ENCODE measurements at places on chromosomes 4 and X. TPM values are rescaled to one million over a fixed set of nuclear protein-coding genes. Genes with fewer than 3 reads are reported as not detected.

DNA sequence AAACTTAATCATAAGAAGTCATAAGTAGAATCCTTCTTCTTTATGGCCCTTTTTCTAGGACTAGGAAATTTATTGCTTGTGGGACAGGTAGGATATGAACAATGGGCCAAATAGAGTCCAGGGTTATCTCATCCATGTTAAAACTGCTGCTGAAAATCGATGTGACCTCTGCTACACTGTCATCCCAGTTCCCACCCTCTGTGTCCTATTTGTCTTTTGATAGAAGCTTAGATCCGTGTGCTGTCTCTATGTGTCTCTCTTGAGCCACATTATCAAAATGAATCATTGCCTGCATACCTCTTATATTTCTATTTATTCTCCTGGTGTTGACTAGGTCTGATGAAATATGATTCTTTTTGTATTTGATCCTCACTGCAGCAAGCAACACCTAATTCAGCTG lies 661.4 kb downstream of the DACH2 start:
- no peak for DNase-seq

DNA sequence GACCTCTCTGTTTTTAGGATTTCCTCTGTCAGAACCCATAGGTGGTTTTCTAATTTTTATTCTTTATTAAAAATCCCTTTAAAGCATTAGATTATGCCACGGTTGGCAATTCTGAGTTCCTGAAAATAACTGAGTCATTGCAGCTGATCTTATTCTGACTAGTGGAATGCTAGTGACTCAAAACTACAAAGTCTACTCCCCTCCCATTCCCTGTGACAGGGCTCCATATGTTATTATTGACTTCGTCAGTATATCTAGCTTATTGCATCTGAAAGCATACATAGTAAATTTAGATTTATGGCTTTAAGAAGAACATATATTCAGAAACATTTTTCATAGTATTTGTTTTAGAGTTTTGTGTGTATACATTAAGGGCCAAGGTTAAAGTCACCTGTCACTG lies 38.5 kb downstream of the HERC3 start:
- DNase-seq: no peak

- DNase-seq: no peak
Observed at GRCh38 chr4:165184220-165184619, 23.1 kb upstream of the KLHL2 start.

DNA sequence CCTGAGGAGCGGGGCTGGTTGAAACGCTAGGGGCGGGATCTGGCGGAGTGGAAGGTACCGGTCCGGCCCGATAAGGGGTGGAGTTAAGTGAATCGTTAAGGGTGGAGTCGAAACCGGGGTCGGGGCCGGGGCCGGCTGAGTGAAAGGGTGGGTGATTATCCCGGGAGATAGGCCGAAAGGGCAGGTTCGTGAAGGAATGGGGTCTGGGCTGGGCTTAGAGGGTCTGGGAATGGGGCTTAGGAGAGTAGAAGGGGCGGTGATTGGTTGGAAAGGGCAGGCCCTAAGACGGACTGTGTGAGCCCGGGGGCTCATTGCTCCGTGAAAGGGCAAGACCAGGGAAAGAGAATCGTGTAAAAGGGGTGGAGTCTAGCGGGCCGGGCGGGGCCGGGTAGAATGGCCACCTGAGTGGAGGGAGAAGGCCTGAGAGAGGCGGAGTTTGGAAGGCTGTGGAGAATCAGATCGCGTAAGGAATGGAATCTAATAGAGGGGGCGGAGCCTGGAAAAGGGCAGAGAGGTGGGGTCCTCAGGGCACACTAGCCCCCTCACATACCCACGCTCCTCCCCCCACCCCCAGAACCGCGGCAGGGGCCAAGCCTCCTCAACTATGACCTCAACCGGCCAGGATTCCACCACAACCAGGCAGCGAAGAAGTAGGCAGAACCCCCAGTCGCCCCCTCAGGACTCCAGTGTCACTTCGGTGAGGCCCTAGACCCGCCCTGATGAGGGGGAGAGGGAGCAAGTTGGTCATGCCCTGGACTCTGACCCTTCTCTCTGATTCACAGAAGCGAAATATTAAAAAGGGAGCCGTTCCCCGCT lies 430 bp downstream of the HDAC6 start:
- no peak for DNase-seq

The UGDH gene
- 40.6 TPM for total RNA-seq

The SLIT2 gene
- not detected for total RNA-seq

The GRIA2 gene
- total RNA-seq: not detected

The CYTL1 gene
- total RNA-seq: not detected

Measured in activated B cell treated with CpG ODN at 0.5 μM for 24 hours (primary cell).